Left renal cortex interstitium (tissue), 4 donors: ENCODE measurements at places on chromosomes 16 and 17. TPM values are rescaled to one million over a fixed set of nuclear protein-coding genes. Genes with fewer than 3 reads are reported as not detected.
A peak's percentile ranks its signal among the peaks of the same experiment; 100 is the strongest.

Gene TSNAXIP1
- polyA plus RNA-seq: 10.7 TPM

Gene KRTAP4-9
- not detected for polyA plus RNA-seq

GRCh38 chr17:39621523-39622379 is 5.0 kb upstream of the PPP1R1B start:
- peak; percentile 69 for DNase-seq

Gene CRYM
- polyA plus RNA-seq: 9.5 TPM

- DNase-seq: no peak
These were observed 27.1 kb upstream of the N4BP1 start for GRCh38 chr16:48637039-48637438.
